NCI-H1930 (cell line): ENCODE measurements at places on chromosomes 11 and 22.

GRCh38 chr11:72026090-72026489 lies 27.4 kb downstream of the IL18BP start:
- DNase-seq, result no peak

DNA sequence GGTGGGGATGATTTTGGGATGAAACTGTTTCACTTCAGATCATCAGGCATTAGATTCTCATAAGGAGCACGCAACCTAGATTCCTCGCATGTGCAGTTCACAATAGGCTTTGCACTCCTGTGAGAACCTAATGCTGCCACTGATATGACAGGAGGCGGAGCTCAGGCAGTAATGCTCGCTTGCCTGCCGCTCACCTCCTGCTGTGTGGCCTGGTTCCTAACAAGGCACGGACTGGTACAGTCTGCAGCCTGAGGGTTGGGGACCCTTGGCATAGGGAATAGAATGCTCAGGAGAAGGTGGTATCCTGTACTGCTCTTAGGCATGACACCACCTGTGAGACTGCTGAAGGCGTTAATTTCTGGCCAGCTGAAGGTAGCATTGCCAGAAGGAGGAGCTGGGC lies 47.0 kb downstream of the STIM1 start:
- DNase-seq, result no peak

GRCh38 chr11:113287801-113288200 lies 26.6 kb upstream of the TTC12 start:
- DNase-seq, result no peak

DNA sequence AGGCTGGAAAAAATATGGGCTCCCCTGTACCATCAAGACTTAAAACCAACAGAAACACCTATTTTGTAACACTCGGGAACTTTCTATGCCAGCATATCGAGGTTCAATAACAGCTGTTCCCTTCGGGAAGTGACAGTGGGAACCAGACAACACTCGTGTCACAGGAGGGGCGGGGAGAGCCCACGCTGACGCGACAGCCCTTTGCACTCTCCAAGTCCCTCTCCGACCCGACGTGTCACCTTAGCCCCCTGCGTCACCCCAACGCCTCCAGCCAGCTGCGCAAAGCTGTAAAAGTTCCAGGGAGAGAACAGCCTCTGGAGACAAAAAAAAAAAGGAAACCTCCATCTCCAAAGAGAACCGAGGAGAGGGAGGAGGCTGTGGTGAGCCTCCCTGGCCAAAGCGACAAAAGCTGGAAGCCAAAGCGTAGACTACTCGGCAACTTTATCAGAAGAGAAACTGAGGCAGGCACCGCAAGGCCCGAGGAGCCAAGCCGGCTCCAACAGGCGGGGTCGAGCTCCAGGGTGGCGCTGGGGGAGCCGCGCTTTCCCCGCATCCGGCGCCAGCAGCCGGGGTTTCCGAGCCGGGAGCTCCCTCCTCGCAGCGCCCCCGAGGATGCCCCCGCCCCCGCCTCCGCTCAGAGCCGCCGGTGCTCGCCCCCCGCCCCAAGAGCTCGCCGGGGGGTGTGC lies 751 bp downstream of the ARFGAP3 start:
- DNase-seq, result no peak

DNA sequence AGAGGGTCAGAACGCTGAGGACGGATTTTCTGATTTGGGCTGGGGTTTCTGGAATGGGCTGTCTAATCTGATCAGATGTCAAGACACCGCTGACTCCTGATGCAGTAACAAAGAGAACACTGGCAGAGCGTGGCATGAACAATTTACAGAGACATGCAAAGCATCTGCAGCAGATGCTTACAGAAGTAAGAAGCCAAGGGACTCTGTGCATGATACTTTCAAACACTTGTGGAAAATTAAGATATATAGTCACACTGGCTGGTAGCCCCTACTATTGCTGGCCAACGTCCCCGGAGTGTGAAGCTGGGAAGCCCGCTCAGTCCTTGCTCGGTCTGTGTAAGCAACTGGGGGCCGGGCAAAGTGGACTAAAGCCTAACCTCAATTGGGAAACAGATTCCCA lies 903.7 kb downstream of the BRD1 start:
- no peak for DNase-seq

- DNase-seq, result no peak
Measured at GRCh38 chr11:19597876-19598275, 114.8 kb upstream of the NAV2 start.

DNA sequence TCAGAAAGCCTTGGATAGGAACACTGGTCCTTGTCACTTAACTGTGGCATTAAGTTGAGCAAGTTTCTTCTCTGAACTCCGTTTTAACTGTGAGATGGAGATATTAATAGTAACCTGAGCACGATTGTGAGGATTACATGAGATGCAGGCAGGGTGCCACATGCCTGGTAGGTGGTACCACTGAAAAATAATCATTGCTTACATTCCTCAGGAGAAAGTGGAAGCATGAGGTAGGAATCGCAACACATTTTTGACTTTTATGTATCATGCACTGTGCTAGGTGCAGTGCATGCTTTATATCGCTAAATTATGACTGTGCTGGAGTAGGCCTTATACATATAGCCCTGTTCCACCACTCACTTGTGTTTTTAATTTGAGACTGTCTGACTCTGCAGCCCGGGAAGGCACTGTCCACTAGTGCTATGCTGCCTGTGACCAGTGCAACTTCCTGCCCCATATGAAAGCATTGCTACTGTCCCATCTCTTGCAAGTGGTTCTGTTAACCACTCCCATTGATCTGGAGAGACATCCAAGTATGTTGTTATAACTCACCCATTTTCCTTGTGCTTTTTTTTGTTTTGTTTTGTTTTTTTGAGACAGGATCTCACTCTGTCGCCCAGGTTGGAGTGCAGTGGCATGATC lies 1.0 kb downstream of the UQCR10 start:
- no peak for DNase-seq

DNA sequence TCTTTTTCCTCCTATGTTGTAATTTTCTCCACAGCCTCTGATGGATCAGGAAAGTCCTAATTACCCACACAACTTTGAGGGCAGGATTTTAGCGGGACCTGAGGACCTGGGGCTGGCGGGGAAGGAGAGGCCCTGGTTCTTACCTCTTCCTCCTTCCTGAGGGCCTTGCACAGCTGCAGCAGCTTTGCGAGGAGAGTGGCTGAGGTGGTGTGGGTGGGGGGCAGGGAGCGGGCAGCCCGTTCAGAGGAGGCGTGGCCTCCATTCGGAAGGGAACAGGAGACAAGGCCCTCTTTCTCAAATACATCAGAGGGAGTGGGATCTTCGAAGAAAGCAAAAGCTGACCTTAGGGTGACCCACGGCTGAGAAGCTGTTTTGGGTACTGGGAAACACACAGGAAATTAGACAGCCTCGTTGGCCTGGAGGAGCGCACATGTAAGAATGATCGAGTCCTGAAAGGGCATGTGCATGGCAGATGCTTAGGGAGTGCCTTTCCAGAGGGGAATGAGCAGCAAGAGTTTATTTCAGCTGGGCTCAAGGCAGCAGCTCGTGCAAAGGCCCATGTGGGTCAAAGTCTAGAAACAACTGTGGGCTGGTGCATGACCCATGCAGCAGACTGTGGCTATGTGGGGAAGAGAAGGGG lies 76.6 kb upstream of the NARS2 start:
- no peak for DNase-seq

- DNase-seq, result no peak
Measured at GRCh38 chr22:39818094-39818493, 75.5 kb downstream of the ENTHD1 start.

- DNase-seq, result no peak
Measured at GRCh38 chr22:50544078-50544745, 1.5 kb upstream of the KLHDC7B start.

GRCh38 chr22:21570398-21570797 lies 2.9 kb downstream of the UBE2L3 start:
- no peak for DNase-seq

DNA sequence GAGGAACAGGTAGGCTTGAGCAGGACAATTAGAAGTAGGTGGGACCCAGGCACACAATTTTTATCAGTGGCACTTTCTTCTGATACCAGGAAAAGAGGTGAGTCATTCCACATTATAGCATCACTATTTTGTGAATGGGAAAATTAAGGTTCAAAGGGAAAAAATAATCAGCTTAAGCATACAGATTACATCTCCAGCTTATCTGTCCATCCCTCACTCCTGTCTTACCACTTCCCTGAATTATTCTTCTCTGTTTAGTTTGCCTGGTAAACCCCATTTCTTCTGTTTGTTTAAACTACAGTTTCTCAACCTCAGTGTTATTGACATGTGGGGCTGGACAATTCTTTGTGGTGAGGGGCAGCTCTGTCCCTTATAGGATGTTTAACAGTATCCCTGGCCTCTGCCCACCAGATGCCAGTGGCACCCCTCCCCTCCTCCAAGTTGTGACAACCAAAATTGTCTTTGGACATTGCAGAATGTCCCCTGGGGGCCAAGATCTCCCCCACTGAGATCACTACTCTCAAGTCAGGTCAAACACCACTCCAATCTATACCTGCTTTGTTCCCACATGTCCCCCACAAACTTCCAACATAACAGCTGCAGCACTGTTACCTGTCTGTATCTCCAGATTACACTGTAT lies 8.5 kb upstream of the XBP1 start:
- DNase-seq, result no peak

DNA sequence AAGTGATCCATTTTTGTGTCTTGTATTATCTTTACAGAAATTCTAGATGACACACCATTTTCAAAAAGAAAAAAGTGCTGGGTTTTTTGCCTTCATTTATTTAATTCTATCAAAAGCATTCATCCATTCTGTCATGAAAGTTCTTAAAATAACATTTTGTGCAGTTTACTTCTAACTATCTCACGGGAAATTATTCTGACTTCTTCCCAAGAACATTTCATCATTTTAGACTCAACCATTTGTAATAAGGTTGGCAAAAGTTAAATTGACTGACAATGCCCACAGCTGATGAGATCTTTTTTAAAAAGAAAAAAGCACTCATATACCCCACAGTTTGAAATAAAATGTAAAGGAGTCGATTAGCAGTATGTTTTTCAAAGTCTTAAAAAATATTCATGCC lies 68.5 kb downstream of the SBF2 start:
- no peak for DNase-seq

DNA sequence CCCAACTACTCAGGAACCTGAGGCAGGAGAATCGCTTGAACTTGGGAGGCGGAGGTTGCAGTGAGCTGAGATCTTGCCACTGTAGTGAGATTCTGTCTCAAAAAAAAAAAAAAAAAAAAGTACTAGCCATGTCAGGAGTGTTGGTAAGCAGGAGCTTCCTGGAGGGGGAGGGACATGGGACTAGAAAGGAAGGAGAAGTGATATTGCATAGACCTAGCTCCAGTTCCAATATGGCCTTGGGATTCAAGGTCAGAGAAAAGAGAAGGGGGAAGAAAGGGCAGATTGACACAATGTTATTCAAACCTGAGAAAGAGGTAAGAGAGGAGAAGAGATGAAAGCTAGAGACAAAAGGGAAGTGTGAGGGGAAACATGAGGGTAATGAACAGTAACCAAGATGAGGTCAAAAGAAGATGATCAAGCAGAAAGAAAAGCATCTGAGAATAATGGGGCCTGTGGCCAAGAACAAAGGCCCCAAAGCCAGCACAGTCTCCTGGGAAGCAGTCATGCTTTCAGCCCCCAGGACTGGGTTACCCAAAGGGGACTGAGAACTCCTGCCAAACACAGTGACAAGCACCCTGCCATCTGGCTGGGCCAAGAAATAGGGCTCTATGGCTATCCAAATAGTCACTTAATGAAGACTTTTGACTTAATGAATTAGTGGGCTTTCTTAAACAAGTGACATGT lies 51.7 kb upstream of the FTH1 start:
- DNase-seq, result no peak

DNA sequence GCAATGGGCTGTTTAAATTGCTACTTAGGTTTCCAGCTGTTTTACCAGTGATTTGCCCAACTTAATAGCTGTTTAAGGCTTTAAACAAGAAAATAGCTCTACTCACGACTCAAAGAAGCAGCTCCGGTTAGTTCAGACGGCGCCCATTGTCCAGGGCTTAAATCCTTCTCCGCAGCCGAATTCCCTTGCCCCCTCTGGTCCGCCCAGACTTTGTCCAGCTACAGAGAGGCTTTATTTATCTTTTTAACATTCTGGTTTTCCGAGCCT lies 20.9 kb upstream of the SCUBE1 start:
- no peak for DNase-seq

DNA sequence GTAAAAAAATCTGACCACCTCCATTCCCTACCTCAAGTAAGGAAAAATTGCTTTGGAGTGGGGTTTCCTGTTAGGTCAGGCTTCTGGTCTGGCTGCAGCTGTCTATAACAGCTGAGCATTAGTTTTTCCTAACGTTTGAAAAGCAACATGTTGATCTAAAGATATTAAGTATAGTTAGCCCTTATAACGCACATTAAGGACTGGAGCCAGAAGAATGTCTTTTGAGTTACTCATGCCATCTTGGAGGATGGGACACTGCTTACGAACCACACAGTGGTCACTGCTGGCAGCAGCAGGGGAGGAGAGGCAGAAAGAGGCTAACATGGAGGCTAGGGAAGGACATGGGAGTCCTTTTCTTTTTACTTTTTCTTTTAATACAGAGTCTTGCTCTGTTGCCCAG lies 44.1 kb upstream of the GDPD4 start:
- no peak for DNase-seq

- DNase-seq, result no peak
Measured at GRCh38 chr11:123056835-123057491, 5.0 kb downstream of the HSPA8 start.

DNA sequence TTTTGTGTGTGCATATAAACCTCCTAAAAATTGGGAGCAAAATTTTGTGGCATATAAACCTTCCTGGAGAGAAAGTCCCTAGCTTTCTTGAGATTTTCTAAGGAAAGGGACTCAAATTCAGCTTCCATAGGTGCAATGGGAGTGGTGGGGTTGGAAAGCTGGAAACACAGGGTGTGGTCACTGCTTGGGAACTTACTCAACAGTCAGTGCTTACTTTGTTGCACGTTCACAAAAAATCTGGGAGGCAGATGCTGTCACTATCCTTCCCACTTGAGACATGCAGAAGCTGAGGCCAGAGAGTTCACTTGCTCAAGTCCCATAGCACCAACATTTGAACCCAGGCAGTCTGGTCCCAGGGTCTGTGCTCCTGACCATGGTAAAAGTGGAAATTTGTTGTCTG lies 3.9 kb upstream of the CATSPERZ start:
- no peak for DNase-seq

DNA sequence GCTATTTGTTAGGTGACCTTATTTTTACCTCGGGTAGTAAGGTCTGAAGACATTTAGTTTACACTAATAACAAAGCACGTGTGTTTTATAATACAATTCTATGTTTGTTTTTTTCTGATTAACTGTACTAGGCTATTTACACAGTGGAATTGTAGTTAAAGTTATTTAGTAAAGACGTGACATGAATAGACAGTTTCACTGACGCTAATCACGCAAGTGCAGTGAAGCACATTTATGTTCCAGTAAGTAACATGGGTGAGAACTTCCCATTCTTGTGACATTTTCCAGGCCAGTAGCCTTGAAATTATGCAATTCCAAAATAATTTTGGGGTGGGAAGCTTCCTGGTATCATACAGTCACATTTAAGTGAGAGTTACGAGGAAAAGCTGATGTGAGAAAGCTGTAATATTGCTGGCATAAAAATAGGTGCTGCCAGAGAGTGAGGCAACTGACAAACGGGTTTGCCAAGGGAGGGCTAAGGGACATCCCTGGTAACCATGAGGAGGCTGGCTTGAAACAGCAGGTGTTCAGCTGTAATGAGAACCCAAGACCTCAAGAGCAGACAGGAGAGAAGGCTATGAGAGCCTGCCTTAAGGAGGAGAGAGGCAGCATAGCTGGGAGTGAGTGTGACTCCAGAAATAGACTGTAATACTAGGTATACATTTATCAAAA lies 378.8 kb downstream of the DCDC1 start:
- DNase-seq, result no peak

GRCh38 chr11:61966734-61967115 lies 709 bp downstream of the FTH1 start:
- no peak for DNase-seq
